ENCODE measurements at places on chromosomes 2 and 18. TPM values are rescaled to one million over a fixed set of nuclear protein-coding genes. Genes with fewer than 3 reads are reported as not detected.

DNA sequence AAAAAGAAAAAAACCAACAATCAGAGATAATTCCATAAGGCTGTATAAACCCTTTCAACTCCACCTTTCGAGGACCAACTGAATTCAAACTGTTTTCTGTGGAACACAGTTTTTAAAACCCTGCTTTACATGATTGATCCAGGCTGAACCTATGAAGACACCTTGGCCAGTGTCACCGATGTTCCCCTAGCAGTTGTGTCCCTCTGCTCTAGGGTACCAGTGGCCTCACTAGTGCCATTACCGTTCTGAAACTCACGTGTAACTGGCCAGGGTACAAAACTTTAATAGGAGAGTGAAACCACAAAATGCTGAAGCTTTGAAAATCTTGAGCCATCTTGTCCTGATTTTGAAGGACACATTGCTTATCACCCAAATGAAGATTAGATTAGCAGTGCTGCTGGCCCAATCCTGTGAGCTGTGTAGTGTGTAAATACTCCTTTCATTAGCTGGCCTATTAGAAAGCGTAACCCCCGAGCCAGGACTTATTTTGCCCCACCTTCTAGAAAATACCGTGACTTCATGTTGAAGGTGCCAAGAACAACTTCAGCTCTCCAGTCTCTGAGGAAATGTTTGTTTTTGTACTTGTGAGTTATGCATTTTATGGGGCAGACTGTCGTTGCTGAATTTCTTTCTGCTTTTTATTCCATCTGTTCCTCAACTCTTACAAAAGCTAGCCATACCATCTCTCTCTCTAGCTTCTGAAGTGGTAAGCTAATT lies 147.8 kb upstream of the MAP3K20 start:
- peaks cover 3% of the 10 kb centered on the region for H3K4me1 ChIP-seq
- peak; percentile 92 for DNase-seq
- no peaks in the 10 kb centered on the region for H3K36me3 ChIP-seq
- no peaks in the 10 kb centered on the region for H3K27me3 ChIP-seq

DNA sequence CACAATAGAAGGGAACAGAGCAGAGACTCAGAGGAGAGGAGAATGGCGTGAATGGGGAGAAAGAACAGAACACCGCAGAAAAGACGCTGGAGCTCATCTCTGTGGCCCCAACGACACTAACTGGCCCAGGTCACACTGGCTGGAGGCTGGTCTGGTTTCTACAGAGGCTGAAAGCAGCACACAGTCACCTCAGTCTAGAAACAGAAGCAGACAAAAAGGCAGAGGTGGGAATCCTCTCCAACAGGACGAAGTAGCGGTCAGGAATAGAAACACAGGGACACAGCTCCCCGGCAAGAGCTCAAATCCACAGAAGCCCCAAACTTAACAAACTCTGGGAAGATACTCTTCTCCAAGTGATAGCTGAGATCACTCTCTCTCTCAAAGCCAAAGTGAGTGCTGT lies 9.2 kb downstream of the SLC66A2 start:
- H3K27ac ChIP-seq: no peak overlapping the region
- no peaks in the 10 kb centered on the region for H3K4me1 ChIP-seq
- DNase-seq: no peak

GRCh38 chr2:239997686-239998409 lies 27.3 kb downstream of the NDUFA10 start:
- no peak overlapping the region for H3K27ac ChIP-seq
- DNase-seq: no peak
- no peaks in the 10 kb centered on the region for H3K4me1 ChIP-seq
- H3K4me3 ChIP-seq: no peak overlapping the region
- no peaks in the 10 kb centered on the region for H3K27me3 ChIP-seq
- peaks cover 7% of the 10 kb centered on the region for H3K36me3 ChIP-seq

- peaks cover 5% of the 10 kb centered on the region for H3K27me3 ChIP-seq
- H3K4me3 ChIP-seq: no peak overlapping the region
- no peak overlapping the region for H3K27ac ChIP-seq
- no peak for DNase-seq
- H3K4me1 ChIP-seq: no peaks in the 10 kb centered on the region
Measured at GRCh38 chr2:71282493-71282892, 49.1 kb upstream of the ZNF638 start.

KIAA2012 gene
- total RNA-seq: under 0.01 TPM

TSPYL6 gene
- not detected for total RNA-seq

NAT8 gene
- total RNA-seq: not detected

EML4 gene
- total RNA-seq: 49.5 TPM

- no peaks in the 10 kb centered on the region for H3K27me3 ChIP-seq
- H3K4me3 ChIP-seq: no peak overlapping the region
- no peak overlapping the region for H3K27ac ChIP-seq
- H3K36me3 ChIP-seq: no peaks in the 10 kb centered on the region
- DNase-seq: no peak
- H3K4me1 ChIP-seq: no peaks in the 10 kb centered on the region
Measured at GRCh38 chr2:1586251-1586922, 157.9 kb downstream of the PXDN start.

DNA sequence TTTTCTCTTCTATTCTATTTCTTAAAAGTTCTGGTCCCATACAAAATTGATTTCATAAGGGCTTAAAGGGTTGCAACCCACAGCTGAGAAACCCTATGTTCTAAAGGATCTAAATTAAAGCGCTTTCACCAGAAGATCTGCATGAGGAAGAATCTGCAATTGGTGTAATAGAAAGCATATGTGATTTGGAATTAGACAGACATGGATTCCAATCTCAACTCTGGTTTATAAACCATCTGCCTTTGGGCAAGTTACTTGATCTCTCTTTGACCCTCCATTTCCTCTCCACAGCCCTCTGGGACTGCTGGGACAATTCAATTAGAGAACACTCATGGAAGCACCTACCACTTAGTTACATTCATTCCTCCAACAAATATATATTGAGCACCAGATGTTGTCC lies 178.7 kb downstream of the ANTXR1 start:
- peaks cover under 1% of the 10 kb centered on the region for H3K4me1 ChIP-seq
- no peak overlapping the region for H3K27ac ChIP-seq
- no peak for DNase-seq
- no peaks in the 10 kb centered on the region for H3K36me3 ChIP-seq
- H3K27me3 ChIP-seq: no peaks in the 10 kb centered on the region

LYG2 gene
- not detected for total RNA-seq

DNA sequence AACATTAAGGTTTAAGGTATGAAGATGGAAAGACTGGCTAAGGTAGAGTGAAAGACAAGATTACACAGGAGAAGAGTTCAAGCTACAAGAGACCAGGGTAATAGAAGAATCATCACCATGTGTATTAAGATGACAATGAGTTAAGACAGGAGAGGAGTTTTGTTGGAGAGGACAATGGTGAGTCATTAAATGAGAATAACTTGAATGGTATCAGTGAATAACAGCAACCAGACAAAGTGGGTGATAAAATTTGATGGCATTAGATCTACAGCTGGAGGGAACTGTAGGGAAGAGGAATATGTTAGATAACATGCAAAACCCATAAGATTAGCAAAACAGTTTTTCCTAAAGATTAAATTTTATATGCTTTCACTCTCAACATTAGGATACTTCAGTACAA lies 18.8 kb upstream of the ENOSF1 start:
- DNase-seq: no peak
- H3K4me1 ChIP-seq: no peaks in the 10 kb centered on the region
- H3K36me3 ChIP-seq: peaks cover 1% of the 10 kb centered on the region
- H3K4me3 ChIP-seq: no peak overlapping the region
- no peaks in the 10 kb centered on the region for H3K27me3 ChIP-seq
- H3K27ac ChIP-seq: no peak overlapping the region

VSNL1 gene
- total RNA-seq: 1.2 TPM

HNMT gene
- 139 TPM for total RNA-seq

GRCh38 chr2:219676586-219676985 lies 49.2 kb downstream of the SLC4A3 start:
- H3K36me3 ChIP-seq: no peaks in the 10 kb centered on the region
- H3K27ac ChIP-seq: no peak overlapping the region
- no peak overlapping the region for H3K4me3 ChIP-seq
- H3K4me1 ChIP-seq: no peaks in the 10 kb centered on the region
- H3K27me3 ChIP-seq: peaks cover 3% of the 10 kb centered on the region

CHRNA1 gene
- 0.33 TPM for total RNA-seq

GRCh38 chr2:233081232-233081730 lies 21.1 kb downstream of the INPP5D start:
- no peak overlapping the region for H3K27ac ChIP-seq
- no peak overlapping the region for H3K4me3 ChIP-seq
- DNase-seq: no peak
- peaks cover 7% of the 10 kb centered on the region for H3K27me3 ChIP-seq

GRCh38 chr2:200603972-200604371 lies 18.2 kb downstream of the AOX1 start:
- DNase-seq: peak; percentile 57
- H3K4me3 ChIP-seq: no peak overlapping the region
- no peaks in the 10 kb centered on the region for H3K27me3 ChIP-seq
- H3K27ac ChIP-seq: peak overlapping the region; percentile 9
- peaks cover 16% of the 10 kb centered on the region for H3K4me1 ChIP-seq

RAD51AP2 gene
- under 0.01 TPM for total RNA-seq
